ENCODE measurements at places on chromosomes 1 and 21.

- DNase-seq: no peak
Observed at GRCh38 chr1:112114540-112114939, 125.1 kb upstream of the KCND3 start.

DNA sequence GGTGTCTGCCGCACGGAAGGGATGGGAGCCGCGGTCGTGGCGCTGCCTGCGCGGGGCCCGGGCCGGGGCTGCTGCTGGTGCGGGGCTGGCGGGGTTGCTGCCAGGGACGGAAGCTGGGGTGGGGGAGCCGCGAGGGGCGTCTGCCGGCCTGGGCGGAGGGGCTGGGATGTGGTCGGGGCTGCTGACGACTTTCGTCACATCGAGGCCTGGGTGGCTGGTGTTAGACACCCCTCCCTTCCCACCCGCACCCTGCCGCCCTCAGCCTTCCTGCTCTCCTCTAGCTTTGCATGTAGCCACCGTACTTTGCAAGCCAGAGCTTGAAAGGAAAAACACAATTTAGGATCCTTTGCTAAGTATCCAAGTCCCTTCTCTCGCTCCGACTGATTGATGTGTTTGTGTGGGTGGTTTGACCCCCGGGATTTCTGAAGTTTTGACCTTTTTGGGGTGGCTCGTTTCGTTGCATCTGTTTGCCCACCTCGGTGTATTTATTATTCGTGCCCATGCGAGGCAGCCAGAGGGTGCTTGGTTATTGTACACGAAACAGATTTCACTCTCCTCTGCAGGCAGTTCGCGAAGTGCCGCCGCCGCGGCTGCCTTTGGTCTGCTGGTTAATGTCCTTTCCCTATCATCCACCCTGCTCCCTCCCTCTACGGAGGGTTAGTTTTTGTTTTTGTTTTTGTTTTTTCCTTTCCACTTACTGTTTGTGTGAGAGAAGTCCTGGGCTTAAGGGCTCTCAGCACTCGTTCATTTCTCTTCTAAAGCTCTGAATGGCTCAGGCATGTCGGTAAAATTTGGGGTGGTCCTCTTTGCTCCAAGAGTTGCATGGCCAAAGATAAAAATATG is 868 bp downstream of the C1orf21 start:
- peak; percentile 67 for DNase-seq

DNA sequence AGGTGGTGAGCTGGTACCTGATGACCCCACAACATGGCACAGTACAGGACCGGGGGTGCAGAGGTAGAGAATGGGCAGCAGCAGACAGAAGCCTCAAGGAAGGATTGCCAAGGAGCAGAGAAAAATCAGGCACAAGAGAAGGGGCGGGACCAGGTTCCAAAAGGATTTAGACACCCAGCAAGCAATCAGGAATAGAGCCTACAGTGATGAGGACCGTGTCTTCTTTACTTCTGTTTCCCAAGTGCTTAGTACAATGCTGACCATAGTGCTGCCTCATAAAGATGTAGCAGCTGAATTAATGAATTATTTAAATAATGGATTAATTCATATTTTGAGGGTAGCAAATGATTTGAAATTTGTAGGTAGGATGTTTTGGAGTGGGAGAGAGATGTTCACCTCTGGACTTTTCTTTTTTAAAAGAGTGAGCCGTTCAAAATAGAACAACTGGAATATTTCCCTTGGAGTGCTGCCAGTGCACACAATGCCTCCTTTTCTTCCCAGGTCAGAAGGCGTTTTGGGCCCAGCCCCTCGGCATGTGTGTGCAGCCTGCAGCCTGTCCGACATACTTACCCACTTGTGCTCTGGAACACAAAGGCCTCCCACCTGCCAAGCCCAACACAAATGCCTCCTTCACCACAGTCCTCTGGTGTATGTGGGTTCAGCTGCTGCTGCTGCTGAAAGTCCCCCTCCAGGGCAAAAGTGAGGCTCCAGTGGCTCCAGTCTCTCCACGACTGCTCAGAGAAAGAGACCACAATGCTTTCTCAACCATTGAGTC is 19.6 kb downstream of the KANK4 start:
- no peak for DNase-seq

DNA sequence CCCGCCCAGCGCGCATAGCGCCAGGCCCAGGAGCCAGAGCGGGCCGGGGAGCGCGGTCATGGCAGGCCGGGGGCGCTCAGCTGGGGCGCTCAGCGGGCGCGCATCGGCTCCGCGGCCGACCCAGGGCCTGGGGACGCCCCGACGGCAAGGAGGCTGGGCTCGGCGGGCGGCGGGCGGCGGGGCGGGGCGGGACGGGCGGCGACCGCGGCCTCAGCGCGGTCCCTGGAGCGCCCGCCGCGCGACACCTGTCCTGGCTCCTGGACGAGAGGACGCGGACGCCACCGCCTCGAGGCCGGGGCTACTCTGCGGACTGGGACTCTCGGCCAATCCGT is 273 bp downstream of the BMP8B start:
- no peak for DNase-seq

- no peak for DNase-seq
Observed at GRCh38 chr21:42760361-42760950, 107.0 kb downstream of the PDE9A start.

DNA sequence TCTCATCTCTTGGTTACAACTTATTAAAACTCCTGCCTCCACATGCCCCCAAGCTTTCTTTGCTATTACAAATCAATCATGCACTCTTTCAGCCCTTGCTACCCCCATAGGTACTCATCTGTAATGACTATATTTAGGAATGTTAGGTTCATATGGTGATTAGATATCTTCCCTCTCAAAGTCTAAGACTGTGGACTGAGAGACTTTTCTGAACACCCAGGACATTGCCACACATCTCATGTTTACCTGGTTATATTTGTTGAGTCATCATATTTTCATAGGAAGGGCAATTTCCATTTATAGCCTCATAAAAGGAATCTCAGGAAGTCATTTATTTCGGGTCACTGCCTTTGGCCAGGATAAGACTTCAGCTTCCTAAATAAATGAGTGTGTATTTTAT is 81.5 kb upstream of the LPGAT1 start:
- no peak for DNase-seq

DNA sequence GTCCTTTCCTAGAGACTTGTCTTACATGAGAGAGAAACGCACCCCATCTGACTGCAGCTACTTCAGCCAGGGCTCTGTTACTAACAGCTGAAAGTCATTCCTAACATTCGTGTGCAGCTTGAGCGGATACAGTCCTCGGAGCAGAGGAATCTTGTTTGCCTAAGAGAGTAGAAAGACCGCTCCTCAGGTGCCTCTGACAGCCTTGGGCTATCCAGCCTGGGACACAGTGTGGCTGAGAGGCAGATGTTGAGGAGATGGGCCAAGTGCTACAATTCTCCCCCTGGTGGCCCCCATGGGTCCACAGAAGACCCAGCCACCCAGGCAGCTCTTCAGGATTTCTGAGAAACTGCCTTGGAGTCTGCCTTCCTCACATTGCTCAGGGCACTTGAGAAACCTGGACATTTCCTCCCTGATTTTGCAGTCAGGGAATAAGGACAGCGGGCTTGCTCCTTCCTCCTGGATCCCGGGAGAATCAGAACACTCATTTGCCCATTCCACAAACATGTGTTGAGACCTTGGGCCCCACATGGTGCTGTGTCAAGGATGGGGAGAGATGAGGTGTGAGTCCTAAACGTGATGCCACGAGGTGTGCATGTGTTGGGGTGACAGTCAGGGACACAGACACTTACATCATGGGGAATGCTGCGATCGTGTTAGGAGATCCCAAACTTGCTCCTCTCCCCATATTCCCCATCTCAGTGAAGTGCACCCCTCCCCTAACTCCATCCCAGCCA is 13.1 kb downstream of the TRIM62 start:
- DNase-seq: no peak

DNA sequence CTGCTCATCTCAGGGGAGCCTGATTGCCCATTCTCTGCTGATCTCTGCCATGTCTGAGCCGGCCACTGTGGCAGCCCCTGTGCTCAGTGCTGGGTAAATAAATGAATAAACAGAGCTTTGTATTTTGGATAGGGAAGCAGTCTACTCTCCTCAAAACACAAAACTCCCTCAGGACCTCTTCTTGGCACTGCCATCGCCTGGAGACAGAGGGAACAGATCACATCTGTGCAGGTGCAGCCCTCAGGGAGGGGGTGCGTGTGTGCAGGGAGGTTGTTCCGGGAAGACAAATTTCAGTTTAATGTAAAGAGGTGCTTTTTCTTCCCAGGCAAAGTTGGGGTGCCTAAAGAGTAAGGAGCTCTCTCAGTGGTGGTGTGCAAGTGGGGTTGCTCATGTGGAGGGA is 7.7 kb upstream of the FAM167B start:
- no peak for DNase-seq

DNA sequence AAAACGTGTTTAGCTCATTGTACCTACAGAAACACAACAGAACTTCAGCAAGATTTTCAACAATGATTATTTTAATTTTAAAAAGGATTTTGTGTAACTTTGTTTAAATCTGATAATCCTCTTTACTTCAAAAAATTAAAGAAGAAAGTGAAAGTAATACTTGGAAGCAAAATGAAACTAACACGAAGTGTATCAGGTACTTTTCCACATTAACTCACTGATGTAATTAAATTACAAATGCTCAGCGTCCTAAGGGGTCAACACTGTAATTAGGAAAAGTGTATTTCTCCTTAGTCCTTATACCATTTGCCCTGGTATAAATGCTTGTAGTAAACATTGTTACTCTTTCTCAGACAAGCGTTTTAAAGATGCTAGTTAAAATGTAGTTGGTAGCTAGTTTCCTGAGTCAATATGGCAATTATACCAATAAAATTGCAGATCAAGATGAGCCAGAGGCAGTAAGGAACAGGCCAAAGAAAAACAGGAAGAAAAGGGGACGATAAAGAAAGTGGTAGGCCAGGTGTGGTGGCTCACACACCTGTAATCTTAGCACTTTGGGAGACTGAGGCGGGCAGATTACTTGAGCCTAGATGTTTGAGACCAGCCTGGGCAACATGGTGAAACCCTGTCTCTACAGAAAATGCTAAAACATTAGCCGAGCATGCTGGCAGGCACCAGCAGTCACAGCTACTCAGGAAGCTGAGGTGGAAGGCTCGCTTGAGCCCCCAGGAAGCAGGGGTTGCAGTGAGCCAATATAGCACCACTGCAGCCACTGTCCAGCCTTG is 553.0 kb downstream of the SMYD3 start:
- no peak for DNase-seq

DNA sequence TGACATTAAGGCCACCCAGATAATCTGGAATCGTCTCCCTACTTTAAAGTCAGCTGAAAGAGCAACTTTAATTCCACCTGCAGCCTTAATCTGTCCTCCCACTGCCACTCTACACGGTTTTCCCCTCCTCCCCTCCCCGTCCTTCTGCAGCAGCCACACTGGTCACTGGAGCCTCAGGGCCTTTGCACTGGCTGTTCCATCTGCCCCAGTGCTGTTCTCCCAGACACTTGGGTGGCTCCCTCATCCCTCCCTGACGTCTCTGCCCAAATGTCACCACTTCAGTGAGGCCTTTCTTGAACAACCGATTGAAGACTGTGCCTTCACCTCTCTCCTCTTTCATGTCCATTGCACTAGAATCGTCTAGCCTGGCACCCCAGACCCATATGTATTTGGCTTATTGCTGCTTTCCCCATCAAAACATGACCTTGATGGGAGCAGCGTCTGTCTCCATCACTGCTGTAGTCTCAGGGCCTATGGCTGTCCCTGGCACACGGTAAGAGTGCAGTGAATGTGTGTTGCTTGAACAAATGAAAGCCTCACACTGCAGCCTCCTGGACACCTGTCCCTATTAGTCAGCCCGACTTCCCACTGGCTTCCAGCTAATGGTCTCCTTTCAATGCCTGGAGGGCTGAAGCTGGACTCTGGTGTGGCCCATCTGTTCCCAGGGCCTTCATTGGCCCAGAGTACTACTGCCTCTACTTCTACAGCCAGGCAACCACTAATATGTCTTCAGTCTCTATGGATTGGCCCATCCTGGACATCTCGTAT is 10.6 kb upstream of the PRDM16 start:
- no peak for DNase-seq

GRCh38 chr1:209672705-209673630 is 2.2 kb upstream of the G0S2 start:
- no peak for DNase-seq

DNA sequence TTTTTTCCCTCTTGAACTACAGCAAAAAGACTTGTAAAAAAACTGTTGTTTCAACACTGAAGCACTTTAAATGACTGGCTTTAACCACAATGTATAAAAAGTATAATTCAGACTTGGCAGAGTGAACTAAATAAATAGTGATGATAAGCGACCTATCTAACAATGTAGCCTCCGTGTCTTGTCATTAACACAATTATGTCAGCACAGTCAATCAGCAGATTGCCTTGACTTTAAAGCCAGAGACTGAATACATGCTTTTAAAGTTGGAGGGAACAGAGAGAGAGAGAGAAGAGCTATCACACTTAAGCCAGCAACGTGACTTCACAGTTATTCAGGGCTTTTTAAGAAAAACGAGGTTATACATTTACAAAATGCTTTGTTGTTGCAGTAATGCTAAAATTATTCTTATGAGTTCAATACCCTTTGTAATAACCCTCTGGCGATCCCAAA is 378.1 kb downstream of the LMO4 start:
- no peak for DNase-seq

DNA sequence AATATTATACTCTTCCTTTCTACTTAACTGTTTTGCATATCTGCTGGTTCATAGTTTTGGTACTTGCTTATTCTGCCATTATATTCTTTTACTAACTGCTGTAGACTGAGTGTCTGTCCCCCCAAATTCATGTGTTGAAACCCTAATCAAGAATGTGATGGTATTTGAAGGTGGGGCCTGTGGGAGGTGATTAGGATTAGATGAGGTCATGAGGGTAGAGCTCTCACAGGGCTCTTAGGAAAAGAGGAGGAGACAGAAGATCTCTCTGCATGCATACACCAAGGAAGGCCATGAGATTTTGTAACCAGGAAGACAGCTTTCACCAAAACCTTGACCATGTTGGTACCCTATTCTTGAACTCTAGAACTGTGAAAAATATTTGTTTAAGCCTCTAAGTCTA is 354.1 kb upstream of the B3GALT2 start:
- no peak for DNase-seq

DNA sequence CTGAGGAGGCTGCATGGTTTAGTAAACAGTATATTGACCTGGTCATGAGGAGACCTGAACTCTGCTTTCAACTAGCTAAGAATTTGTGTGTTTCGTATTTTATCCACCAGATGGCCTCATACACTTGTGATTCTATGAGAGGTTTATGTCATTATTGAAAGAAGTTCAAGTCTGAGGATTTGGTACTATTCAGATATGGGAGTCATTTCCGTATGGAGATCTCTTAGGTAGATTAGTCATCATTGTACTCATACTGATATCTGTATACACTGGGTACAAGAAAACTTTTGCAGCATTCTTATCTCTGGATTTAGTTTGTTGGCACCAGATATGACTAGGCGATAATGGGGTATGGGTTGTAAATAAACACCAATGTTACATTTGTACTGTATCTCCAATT is 26.6 kb downstream of the ATF6 start:
- no peak for DNase-seq

- no peak for DNase-seq
Observed at GRCh38 chr21:24781146-24781545, 826.1 kb downstream of the MRPL39 start.

DNA sequence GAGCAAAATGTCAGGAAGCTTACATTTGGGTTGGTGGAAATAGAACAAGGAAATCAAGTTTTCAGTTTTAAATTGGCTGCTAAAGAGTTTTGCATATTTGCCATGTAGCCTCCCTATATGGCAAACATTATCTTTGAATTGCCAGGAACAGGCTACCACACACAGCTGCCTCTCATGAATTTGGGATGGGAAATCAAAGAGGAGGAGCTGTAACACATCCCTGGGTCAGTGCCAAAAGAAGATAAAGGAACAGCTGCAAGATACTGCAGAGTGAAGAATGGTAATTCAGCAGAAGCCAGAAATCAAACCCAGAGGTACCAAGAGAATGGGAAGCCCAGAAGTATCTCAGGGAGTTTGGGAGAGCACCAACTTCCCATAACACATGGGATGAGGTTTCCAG is 18.6 kb upstream of the RASAL2 start:
- no peak for DNase-seq

All from activated CD8-positive, alpha-beta memory T cell treated with anti-CD3 and anti-CD28 coated beads, Interleukin-2, amount 50 U/mL, for 48 hours (primary cell).